Uterus (tissue), 4 donors: ENCODE measurements at places on chromosomes 12 and 14.

DNA sequence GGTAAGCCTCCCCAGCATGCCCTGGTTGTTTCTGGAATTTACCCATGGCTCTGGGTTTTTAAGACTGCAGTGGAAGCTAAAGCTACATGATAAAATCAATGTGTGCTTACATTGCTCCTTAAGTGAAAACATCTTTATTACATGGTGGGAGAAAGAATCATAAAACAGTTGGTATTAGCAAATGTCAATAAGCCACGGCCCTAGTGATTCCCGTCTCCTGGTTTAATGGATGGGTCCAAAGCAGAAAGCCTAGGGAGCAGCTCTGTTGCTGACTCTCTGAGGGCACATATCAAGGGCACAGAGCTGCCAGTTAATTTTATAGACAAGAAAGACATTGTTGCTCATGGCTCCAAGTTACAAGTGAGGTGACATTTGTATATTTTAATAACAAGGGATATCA lies 127.9 kb downstream of the MYRFL start:
- no peak for DNase-seq

GRCh38 chr12:615620-616019 lies 47.6 kb downstream of the NINJ2 start:
- DNase-seq, result no peak

GRCh38 chr14:71716041-71716772 lies 216.0 kb upstream of the RGS6 start:
- DNase-seq, result no peak

DNA sequence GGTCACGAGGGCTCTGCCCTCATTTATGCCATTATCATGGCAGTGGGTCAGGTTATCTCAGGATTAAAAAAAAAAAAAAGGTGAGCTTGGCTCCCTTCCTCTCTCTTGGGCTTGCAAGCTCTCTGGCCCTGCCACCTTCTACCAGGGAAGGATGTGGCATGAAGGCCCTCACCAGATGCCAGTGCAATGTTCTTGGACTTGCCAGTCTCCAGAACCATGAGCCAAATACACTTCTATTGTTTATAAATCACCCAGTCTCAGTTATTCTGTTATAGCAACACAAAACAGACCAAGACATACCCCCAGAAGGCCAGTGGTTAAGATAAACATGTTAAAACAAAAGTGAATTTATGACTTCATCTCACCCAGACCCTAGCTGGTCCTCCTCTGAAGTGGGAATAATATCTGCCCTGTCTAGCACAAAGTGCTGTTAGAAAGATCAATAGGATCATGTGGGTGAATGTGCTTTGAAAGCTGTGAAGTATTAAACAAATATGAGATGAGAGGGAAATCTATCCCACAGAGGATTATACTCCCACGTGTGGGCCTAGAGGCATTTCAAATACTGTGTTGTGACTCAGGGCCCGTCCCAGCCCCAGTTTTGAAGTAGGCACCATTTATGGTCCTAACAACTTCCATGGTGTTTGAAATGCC lies 88.6 kb downstream of the NINJ2 start:
- no peak for DNase-seq

- DNase-seq, result no peak
These were observed 69.2 kb downstream of the ANKRD9 start for GRCh38 chr14:102440392-102440791.

- no peak for DNase-seq
These were observed 557 bp upstream of the FICD start for GRCh38 chr12:108514468-108514972.
